NCI-H1105 (cell line): ENCODE measurements at places on chromosomes 1 and 21.
A peak's percentile ranks its signal among the peaks of the same experiment; 100 is the strongest.

DNA sequence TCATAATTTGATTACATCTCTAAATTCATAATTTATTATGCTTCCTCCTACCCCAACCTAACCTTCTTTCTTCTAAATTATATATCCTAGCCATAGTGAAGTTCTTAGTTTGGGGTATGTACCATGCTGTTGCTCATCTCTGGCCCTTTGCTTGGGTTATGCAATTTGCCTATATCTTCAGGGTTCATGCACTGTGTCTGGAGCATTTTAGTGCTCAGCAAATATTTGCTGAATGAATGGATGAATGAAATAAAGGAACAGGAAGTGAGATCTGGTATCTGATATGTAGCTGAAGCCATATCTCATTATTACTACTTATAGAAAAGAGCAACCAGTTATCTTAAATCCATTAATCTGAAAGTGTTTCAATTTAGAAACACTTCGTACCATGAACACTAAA, 137.6 kb downstream of the GPATCH2 start:
- no peak for DNase-seq

- DNase-seq, result no peak
Measured at GRCh38 chr1:57479471-57479870, 55.6 kb upstream of the DAB1 start.

DNA sequence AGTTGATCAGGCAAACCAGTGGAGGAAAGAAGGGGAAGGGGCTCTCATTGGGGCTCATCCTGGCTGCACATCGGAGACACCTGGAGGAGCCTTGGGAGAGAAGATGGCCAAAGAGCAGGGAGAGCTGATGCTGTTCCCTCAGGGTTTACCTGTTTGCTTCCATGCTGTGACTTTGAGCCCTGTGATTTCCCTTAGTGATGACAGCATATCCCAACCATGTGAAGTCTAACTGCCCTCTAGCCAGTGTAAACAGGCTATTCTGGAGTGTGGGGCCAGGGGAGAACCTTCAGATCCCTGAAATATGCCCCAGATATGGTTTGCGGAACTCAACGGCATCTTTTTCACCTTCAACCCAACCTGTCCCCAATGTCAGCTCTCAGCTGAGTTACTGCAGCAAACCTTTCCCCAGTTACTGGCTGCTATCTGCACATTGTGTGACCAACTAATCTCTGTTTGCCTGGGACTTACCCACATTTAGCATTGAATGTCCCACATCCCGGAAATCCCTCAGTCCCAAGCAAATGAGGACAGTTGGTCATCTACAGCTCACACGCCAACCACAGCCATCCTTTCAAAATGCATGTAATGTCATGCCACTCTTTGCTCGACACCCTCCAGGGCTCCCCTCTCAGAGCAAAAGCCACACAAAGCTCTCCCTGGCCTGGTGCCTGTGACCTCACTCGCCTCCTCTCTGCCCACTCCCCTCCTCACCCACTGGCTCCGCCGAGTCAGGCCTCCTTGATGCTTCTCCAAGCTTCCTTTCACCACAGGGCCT, 242.3 kb downstream of the KCNJ6 start:
- no peak for DNase-seq

- DNase-seq, result no peak
Measured at GRCh38 chr21:38337793-38338192, 81.0 kb downstream of the KCNJ15 start.

- peak; percentile 97 for DNase-seq
Measured at GRCh38 chr1:204340081-204340889, 19.4 kb downstream of the PLEKHA6 start.

- DNase-seq, result no peak
Measured at GRCh38 chr21:44462086-44462833, 7.0 kb downstream of the LRRC3 start.

DNA sequence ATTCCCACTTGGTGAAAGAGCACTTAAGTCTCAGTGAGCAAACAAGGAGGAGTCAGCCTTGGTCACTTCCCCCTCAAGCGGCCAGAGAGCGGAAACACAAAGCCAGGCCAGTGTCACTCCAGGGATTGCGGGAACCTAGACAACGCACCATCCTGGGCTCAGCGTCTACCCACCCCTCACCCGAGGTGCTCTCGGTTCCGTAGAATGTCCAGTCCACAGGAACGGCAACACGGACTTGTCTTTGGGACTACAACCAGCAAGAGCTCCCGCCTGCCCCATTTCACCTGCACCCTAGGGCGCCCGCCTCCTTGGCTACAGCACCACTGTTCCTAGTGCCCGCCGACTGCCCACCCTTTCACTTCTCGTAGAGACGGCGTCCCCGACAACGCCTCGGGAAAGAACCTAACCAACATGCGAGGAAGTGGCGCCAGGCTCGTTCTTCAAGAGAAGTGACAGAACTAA, 509 bp downstream of the GDAP2 start:
- DNase-seq, result peak; percentile 21

GRCh38 chr1:19468397-19468956, 16.9 kb downstream of the CAPZB start:
- DNase-seq, result no peak

- no peak for DNase-seq
Measured at GRCh38 chr1:52970149-52970548, 43.1 kb downstream of the SCP2 start.

GRCh38 chr1:218658269-218658668, 313.1 kb downstream of the TGFB2 start:
- no peak for DNase-seq

- no peak for DNase-seq
Measured at GRCh38 chr1:101438359-101438758, 201.5 kb downstream of the S1PR1 start.

GRCh38 chr1:181767001-181767708, 283.8 kb downstream of the CACNA1E start:
- no peak for DNase-seq

DNA sequence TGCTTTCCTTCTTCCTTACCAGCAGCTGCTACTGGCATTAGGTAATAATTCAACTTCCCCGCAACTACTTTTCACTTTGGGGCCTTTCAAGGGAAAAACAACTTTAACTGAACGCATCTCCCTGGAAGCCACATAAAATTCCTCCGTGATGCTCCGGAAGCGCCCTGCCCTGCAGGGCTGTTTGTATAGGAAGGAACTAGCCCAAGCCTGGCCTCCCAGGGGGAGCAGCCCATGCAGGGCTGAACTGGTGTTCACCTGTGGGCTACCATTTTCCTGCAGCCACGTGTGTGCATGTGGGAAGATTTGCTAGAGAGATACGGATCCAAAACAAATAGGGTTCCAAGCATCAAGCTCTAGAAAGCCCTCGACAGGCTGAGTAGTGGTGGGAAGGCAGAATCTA, 14.4 kb downstream of the CLDN14 start:
- DNase-seq, result no peak

DNA sequence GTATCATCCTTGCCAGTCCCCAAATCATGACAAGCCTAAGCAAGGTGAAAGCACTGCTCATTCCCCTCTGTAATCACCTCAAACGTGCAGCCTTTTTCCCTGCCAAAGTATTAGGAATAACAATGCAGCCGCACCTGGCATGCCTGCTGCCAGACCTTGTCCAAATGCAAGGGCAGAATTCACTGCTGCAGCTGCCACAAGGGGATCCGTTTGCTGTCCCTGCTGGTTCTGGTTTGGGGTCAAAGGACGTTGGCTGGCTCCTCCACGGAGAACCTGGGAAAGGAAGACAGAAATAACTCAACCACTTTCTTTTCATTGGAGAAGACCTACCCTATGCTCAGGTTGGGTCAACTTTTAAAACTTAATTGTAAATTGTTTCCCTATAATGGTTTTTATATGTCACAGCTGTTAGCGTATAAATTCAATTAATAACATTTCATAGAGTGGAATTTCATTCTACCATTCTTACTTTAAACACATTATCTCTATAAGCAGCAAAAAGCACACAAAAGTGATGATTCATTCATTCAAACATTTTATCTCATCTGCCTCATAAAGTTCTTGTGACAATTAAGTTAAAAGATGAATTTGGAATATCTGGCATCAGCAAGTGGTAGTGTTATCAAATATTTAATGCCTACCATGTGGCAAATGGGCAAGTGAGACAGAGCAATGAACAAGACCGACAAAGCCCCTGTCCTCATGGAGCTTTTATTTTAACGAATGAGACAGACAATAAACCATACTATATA, 59.8 kb upstream of the SDC3 start:
- peak; percentile 81 for DNase-seq

DNA sequence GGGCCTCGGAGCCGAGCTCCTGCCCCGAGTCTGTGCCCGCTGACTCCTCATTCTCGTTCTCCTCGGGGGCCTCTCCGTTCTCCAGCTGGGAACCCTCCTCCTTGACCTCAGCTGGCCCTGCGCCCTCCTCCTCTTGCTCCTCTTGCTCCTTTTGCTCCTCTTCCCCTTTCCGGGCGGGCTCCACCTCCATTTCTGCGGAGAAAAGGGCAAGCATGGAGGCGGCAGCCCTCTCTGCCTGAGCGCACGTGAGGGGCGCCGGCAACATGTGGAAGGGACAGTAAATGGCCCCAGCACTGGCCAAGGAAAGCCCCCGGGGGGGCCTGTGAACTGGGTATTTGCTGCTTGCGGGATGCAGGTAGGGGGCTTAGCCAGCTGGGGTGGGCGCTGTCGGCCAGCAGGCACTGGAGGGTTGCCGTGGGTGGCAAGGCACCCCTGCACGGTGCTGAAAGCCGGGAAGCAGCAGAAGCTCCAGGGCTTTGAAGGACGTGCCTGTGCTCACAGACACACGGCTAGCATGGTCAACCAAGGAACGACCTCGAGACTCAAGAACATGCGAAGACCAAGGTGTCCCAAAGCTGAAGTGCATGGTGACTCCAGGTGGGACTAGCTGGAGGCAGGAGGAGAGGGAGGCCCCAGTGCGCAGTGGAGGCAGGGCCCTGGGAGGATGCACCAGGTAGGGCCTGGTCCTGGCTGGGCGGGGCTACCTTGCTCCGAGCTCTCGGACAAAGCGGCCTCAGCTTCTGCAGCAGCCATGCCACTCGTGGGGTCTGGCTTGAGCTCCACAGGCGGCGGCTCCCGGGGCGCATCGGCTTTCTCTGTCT, 30.7 kb downstream of the ZBTB17 start:
- DNase-seq, result no peak

GRCh38 chr1:224529844-224530243, 86.3 kb upstream of the CNIH3 start:
- no peak for DNase-seq

GRCh38 chr1:197559655-197560054, 215.6 kb downstream of the DENND1B start:
- no peak for DNase-seq

GRCh38 chr1:209926045-209926444, 12.0 kb upstream of the SYT14 start:
- DNase-seq, result peak; percentile 97

- no peak for DNase-seq
Measured at GRCh38 chr1:48051466-48052126, 54.4 kb upstream of the TRABD2B start.

DNA sequence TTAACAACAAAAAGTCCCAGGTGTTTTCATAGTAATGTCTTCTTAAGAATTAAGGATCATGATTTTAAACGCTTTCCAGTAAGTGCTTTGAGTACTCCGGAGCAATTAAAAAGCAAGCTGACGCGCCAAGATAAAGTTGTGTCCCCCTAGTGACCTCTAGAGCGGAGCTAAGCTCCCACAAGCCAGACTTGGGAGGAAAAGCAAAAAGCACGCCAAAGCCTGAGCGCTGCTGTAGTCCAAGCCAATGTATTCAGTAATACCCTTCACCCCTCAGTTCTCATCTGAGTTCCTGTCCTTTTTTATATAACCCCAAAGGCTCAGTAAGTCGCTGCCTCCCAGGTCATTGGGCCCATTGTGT, 3.5 kb upstream of the SLC44A5 start:
- peak; percentile 43 for DNase-seq

DNA sequence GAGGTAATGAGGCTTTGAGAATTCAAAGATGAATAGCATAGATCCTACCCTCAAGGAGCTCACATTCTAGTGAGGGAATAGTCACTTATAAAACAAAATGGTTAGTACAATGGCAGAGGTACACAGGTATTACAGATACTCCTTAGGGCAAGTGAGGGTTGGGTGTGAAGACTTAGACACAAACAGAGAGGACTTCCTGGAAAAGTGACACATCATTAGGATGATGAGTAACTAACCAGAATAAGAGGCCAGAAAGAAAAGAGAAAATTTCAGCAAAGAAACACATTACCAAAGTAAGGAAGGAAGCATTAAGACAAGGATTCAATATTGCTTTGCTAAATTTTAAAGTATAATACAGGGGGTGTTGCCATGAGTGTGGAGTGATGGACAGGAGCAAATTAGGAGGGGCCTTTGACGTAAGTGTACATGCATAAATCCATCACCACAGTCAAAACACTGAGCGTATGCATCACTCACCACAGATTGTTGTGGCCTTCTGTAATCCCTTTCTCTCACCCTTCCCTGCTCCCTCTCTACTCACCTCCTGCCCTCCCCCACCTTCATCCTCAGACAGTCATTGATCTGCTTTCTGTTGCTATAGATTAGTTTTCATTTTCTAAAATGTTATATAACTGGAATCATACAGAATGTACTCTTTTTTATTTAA, 7.9 kb downstream of the CD53 start:
- no peak for DNase-seq

- peak; percentile 44 for DNase-seq
Measured at GRCh38 chr21:34878501-34878900, 170.6 kb downstream of the RUNX1 start.

- DNase-seq, result no peak
Measured at GRCh38 chr21:31283025-31283424, 61.0 kb downstream of the TIAM1 start.

DNA sequence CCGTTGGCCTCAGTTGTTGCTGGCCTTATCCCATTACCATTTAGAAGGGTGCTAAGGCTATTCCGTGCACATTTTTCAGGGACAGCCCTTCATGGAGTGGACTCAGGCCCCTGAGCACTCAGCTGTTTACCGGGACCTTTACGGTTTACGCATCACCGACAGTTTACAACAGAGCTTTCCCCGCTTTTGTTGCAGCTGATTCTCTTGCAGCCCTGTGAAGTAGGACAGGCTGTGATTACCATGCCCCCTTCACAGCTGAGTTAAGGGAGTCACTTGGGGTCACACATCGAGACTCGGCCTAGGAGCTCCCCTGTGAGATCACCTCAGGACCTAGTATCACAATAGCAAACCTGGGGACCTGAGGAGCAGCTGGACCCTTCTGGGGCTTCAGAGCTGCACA, 41.9 kb downstream of the PTPRF start:
- DNase-seq, result no peak

GRCh38 chr1:152112101-152112884, 3.0 kb downstream of the TCHH start:
- peak; percentile 15 for DNase-seq

GRCh38 chr1:24207709-24208108, 20.6 kb upstream of the IFNLR1 start:
- no peak for DNase-seq

- DNase-seq, result no peak
Measured at GRCh38 chr1:35637401-35637809, 3.9 kb downstream of the PSMB2 start.
